Neuronal stem cell (in vitro differentiated cells): ENCODE measurements at places on chromosomes 6 and 20.

GRCh38 chr6:37029249-37029971 is 24.0 kb downstream of the FGD2 start:
- peak; percentile 48 for DNase-seq

GRCh38 chr20:35311409-35311808 is 19.2 kb upstream of the FAM83C start:
- no peak for DNase-seq

GRCh38 chr6:37835923-37836322 is 16.4 kb downstream of the ZFAND3 start:
- no peak for DNase-seq

GRCh38 chr6:37820718-37821079 is 1.2 kb downstream of the ZFAND3 start:
- DNase-seq: no peak

DNA sequence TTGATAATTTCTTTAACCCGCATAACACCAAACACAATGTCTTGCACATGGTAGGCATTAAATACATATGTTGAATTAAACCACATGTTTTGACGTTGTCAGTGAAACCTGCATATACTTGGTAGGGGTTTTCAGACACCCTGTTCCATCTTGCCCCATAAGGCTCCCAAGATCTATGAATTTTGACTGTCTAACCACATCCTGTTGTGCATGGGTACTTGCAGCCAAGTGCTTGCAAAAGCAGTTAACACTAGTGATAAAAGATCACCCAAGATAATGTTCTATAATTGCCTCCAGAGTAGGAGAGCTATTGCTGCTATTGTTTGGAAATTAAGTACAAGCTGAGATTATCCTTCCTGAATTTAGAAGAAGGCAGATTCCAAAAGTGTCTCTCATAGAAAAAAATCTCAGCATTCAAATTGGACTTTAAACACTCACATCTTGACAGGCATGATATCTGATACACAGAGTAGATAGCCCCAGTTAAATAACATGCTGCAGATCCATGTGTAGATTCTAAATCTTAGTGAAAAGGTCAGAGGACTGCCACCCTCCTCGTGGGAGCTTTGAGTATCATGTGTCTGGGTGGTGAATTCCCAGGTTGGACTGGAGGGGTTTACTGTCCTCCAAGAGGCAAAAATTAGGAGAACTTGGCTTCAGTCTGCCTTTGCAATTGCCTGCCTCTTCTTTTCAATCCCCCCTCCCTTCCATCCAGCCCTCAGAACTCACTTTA is 25.8 kb upstream of the CCN6 start:
- DNase-seq: no peak

DNA sequence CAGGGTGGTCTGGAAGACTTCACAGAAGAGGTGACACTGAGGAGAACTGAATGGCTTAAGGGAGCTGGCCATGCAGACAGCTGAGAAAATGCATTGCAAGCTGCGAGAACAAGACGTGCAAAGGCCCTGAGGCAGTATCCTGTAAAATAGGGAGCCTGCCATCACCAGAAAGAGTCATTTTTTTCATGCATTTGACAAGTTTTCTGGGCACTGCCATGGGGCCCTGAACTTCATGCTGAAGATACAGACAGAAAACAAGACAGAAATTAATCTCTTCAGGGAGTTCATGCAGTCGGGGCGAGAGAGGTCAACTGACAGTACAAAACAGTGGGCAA is 28.9 kb upstream of the NFATC2 start:
- DNase-seq: no peak

- peak; percentile 87 for DNase-seq
Measured at GRCh38 chr20:3786665-3787323, at the start of gene CENPB. Gene CENPB (minus strand): TSS chr20:3786740. CDS start chr20:3786483, 257 bp downstream.

- no peak for DNase-seq
Measured at GRCh38 chr6:53318429-53318828, 30.3 kb downstream of the ELOVL5 start.

DNA sequence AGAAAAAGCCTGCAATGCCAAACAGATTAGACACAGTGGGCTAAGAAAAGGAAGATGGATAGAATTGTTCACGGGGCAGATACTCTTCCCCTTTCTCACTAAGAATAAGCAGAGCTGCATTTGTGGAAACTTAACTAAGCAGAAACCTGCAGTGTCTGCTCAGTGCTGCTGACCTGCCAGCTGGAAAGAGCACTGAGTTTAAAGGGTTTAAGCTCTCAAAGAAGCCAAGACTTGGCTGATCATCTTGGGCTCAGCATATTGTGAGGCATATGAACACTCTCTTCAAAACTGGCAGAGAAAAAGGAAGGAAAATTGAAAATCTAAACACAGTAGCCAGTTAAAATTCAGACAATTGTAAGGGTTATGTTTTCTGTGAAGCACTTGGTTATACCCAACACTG is 711.1 kb upstream of the EPHA7 start:
- DNase-seq: peak; percentile 54

GRCh38 chr6:75624988-75625387 is 23.3 kb downstream of the SENP6 start:
- no peak for DNase-seq

- DNase-seq: no peak
Measured at GRCh38 chr6:83470001-83470400, 39.1 kb upstream of the ME1 start.

DNA sequence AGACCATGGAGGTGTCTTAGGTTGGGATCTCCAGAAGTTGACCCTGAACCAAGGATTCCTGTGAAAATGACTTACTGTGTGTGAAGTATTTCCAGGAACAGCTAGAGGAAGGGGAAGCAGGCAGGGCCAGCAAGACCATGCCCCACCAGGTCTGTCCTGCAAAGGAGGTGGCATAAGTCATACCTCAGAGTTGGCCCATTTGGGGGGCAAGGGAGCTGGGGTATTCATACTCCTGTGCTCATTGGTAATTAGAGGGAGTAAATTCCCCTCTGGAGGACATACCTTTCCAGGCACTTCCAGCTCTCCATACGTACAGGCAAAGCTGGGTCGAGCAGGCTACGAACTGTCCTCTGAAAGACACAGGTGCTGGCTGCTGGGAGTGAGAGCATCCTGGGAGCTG is 72.4 kb downstream of the STK35 start:
- no peak for DNase-seq

- DNase-seq: no peak
Measured at GRCh38 chr6:16301511-16301910, 63.1 kb downstream of the GMPR start.

GRCh38 chr20:41359541-41360011 is 7.0 kb downstream of the EMILIN3 start:
- DNase-seq: no peak

DNA sequence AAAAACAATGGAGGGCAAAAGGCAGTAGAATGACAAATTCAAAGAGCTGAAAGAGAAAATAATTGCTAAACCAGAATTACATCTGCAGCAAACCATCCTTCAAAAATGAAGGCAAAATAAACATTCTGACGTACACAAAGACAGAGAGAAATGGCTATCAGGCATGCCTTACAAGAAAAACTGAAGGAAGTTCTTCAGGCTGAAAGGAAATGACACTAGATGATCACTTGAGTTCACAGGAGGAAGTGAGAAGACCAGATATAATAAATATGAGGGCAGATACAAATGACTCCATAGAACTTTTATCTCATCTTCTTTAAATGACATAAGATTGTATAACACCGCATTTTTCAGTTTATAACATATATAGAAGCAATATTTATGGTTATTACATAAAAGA is 30.0 kb downstream of the DZANK1 start:
- DNase-seq: no peak

GRCh38 chr20:9608639-9609340 is 94.4 kb downstream of the LAMP5 start:
- no peak for DNase-seq

- no peak for DNase-seq
Measured at GRCh38 chr20:2210646-2211552, 84.9 kb upstream of the TGM3 start.
